Mesendoderm (in vitro differentiated cells): ENCODE measurements at places on chromosomes 12 and 14.

DNA sequence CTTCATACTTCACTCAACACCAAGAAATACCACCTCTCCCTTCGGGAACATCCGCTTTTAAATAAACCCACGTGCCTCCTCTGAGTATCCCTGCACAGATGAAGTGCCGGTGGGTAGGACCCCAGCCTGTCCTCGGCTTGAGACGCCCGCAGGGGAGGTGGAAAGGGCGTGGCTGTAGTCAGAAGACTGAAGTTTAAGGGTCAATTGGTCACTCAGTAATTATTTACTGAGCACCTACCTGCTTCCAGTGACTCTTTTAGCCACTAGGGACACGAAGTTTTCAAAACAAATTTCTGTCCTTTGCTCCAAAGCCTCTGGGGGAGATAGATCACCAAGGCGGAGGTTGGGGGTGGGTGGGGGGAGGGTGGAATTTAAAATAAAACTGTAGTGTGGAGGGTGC, 309.4 kb downstream of the VRK1 start:
- DNase-seq, result no peak

DNA sequence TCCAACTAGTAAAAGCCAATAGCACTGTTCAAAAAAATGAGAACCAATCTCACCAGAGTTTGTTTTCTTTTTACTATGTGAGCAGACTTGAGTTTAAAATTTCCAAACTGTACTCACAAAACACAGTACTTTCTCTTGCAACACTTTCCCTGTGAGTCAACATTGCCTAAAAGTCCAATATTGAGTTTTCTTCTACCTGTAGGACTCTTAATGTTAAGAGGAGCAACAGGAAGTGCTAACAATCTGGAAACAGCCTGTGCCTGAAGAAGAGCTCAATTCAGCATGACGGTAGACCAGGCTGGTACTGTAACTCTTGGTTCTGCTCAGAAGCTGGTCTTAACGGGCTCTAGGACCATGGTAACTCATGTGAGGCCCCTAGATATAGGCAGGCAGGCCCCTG, 144.3 kb downstream of the MED13L start:
- no peak for DNase-seq

DNA sequence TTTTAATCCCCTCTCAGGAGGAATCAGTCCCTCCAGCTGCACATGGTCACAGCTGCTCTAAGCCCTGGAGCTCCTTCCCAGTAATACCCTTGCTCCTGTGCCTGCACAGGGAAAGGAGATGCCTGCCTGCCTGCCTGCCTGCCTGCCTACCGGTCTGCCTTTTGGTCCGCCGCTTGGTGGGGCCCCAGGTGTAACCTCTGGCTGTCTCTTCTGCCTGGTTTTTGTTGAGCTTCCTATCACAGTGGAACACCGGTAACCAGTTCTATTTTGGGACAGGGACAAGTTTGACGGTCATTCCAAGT, 99.8 kb downstream of the DAD1 start:
- DNase-seq, result peak; percentile 54

DNA sequence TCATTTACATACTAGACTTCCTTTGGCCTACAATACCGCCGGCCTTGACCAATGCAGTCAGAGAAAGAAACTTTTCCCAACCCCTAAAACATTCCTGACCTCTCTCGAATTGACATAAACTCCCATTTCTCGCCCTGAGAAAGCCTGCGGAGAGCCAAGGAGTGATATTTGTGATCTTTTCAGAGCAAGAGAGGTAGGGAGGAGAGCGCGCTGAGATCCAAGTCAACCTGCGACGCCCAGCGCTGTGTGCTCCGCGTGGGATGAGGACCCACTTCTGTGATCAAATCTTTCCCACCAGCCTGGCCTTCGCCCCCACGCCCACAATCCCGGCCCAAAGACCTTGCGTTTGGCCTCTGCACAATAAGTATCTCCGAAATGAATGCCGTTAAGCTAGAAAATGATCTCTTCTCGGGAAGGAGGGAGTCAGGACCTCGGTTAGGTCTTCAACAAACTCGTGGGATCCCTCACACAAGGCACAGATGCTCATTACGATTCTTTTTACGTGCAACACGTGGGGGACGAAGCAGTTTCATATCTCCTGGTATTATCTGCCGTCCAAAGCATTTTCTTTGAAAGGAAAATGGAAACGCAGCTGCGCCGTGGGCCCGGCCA, 6.3 kb upstream of the NPAS3 start:
- DNase-seq, result peak; percentile 27

- DNase-seq, result no peak
Measured at GRCh38 chr12:18922851-18923250, 184.9 kb downstream of the CAPZA3 start.

- DNase-seq, result no peak
Measured at GRCh38 chr14:103765526-103765925, 49.9 kb downstream of the ZFYVE21 start.

GRCh38 chr14:59154373-59154772, 34.1 kb upstream of the DAAM1 start:
- no peak for DNase-seq

- DNase-seq, result peak; percentile 5
Measured at GRCh38 chr12:90653040-90653439, 301.9 kb downstream of the CCER1 start.

- peak; percentile 75 for DNase-seq
Measured at GRCh38 chr12:93563807-93564538, 8.5 kb upstream of the SOCS2 start.

GRCh38 chr14:99377951-99378350, 102.7 kb downstream of the SETD3 start:
- no peak for DNase-seq

DNA sequence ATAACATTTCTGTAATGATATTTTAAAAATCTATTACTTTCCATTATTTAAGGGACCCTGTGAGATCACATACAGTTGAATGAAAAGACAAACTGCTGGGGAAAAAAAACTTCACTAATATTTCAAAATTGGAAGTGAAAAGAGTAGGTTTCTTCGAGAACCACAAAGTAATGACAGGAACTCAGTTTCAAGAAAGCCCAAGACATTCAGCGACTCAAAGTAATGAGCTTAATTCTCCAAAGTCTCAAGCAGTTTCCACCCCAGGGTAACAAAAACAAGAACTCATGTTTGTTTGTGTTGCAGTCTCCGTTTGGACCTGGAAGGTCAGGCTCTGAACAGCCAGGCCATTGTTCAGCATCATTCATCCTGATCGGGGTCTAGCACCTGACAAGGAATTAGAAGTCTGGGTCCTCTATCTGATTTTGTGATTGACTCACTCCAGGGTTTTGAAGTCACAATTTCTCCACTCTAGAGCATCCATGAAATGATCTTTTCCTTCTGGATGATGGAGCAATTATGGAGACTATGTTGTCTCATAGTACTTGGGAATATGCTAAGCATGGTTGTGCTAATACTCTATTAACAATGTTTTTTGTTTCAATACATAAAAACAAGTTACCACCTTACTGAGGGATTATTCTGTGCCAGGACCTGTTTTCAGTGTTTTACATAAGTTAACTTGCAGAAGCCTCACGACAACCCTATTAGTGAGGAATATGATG, 126.9 kb downstream of the SLC25A21 start:
- no peak for DNase-seq

DNA sequence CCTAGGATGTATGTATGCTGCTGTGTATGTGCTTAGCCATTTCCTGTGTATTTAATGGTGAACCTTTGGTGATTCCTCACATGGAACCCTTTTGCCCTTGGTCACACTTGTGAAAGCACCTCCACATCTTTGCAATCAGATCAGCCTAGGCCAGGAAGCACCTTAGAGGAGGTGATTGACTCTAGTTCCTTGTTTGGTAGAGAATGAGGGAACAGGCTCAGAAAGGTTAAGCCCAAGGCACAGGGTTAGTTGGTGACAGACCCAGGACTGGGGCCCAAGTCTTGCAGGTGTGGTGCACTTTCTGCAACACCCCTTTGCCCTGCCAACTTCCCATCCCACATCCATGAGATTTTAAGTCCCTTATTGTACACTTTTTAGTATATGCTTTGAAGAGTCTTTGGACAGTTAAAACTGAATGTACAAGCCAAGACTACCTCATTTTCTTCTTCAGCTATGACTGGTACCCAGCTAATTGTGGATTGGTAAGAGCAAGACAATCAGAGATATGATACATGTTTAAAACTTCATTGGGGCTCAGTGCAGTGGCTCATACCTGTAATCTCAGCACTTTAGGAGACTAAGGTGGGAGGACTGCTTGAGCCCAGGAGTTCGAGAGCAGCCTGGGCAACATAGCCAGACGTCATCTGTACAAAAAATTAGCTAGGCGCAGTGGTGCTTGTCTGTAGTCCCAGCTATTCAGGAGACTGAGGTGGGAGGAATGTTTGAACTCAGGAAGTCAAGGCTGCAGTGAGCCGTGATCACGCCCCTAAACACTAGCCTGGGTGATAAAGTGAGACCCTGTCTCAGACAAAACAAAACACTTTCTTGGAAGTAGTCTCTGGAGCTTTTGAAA, 71.1 kb downstream of the RASSF3 start:
- no peak for DNase-seq

- DNase-seq, result no peak
Measured at GRCh38 chr12:101694297-101694848, 3.1 kb upstream of the CHPT1 start.

GRCh38 chr14:80387563-80387981, 176.3 kb upstream of the DIO2 start:
- no peak for DNase-seq

GRCh38 chr14:30990770-30991169, 34.7 kb upstream of the AP4S1 start:
- DNase-seq, result no peak

- peak; percentile 84 for DNase-seq
Measured at GRCh38 chr12:111636209-111636945, 37.3 kb upstream of the ATXN2 start.

DNA sequence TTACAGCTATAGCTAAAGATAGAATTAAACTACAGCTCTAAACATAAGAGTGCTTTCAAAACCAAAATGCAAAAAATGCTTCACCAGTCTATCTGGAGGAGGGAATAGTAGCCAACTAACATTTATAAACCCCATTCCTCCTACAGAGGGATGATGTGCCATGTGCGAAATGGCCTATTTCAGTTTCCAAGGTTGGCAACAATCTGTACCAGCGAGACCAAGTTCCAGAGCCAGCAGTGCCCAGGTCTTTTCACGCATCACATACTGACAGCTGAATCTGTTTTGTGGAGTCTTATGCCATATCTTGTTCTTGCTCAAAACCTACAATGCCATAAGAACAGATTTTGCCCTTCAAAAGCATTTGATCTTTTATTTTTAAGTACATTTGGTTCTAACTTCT, 24.5 kb downstream of the NELL2 start:
- no peak for DNase-seq

- no peak for DNase-seq
Measured at GRCh38 chr12:32450768-32451167, 51.4 kb downstream of the FGD4 start.

GRCh38 chr12:119145367-119145766, 33.4 kb upstream of the HSPB8 start:
- peak; percentile 39 for DNase-seq

GRCh38 chr14:61186341-61187195, 94.6 kb downstream of the TMEM30B start:
- DNase-seq, result no peak
